ENCODE measurements at places on chromosomes 5 and 9.

GRCh38 chr9:137070201-137070905, at the start of gene SAPCD2:
TSS of gene SAPCD2 (minus strand) at chr9:137070557. CDS start at chr9:137070460, 97 bp downstream.
- DNase-seq: no peak

DNA sequence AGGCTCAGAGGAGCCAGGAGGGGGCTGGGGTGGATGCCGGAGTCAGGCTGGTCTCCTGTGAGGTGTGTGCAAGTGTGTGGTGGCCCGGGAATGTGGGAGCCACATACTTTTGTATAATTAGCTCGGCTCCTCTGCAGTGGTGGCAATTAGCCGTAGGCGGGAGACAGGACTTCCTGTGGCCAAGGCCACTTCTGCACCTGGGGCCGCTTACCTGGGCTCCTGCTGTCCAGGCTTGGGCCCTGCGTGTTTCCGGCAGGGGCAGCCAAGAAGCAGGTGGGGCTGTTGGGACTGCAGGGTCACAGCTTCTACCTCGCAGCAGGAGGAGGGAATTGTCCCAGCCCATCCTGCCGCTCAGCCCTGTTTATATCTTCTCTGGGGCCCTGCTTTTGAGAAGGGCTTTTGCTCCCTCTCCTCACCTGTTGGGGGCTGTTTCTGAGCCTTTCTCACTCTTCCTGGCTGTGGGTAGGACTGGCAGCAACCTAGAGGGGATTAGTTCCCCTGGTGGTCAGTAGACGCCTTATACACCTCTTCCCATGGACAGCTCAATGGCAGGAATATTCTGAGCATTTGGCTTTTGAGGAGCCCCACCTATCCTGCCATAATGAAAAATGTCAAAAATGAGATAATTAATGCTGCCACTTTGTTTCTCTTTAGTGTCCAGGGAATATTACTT, 145.4 kb upstream of the PITX1 start:
- no peak for DNase-seq

DNA sequence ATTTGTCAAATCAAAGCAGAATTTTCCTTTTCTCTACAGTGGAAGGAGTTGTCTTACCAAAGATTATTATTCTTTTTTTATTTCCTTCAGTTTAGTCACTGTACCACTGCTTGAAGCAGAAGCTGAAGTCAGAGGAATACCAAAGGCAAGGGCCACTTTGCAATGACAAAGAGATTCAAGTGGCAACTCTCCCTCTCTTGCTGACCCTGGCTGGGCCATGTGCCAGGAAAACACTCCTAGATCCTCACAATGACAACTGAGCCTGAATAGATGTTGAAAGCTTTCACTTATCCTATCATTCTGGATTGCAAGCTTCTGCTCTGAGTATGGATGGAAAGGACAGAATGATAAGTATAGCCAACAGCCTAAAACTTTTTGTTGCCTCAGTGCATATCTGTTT, 618.3 kb downstream of the NR2F1-AS1 start:
- DNase-seq: no peak

GRCh38 chr5:82244151-82244550, 34.0 kb downstream of the RPS23 start:
- DNase-seq: no peak

- DNase-seq: no peak
Observed at GRCh38 chr5:91884036-91884435, 500.9 kb upstream of the ARRDC3 start.

GRCh38 chr9:125889476-125890419, 142.6 kb downstream of the PBX3 start:
- DNase-seq: no peak

- DNase-seq: no peak
Observed at GRCh38 chr9:97398999-97399758, 12.7 kb upstream of the TDRD7 start.

DNA sequence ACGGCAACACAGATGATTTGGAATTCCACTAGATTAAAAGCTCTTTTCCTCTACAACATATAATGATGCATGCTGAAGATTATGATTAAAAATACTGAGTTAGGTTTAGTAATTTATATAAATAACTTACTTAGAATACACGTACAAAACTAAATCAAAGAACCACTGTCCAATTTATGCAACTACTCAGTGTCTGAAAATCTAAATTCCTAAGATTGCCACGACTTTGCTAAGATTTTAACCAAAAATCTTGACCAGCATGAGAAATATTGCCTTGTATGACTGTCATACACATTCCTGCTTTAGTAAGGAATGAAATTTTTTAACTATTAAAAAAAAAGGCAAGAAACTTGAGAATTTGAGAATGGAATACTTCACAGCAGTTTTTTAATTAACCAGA, 292.4 kb downstream of the ZNF608 start:
- DNase-seq: no peak

- DNase-seq: no peak
Observed at GRCh38 chr5:36796155-36796554, 80.4 kb upstream of the NIPBL start.

DNA sequence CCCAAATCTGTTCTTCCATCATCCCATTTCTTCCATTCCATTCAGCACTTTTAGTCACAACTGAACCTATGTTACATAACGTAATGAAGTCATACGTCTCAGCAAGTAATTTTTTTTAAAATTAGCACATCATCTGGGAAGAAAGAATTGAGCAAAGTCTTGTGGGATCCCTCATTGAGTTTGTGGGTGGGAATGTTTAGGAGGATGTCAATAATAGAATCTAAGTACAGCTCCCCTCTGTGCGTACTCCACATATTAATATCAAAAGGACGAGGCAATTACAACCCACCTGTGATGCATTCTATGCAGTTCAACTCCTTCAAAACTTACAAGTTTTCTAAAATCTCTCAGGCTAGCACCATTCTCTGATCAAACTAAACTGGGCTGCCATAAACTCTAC, 526.3 kb downstream of the AGTPBP1 start:
- no peak for DNase-seq
